Stimulated activated CD8-positive, alpha-beta memory T cell treated with anti-CD3 and anti-CD28 coated beads, Interleukin-7, amount 100 ng/mL, for 4 hours (primary cell): ENCODE measurements at places on chromosomes 6 and 20.

DNA sequence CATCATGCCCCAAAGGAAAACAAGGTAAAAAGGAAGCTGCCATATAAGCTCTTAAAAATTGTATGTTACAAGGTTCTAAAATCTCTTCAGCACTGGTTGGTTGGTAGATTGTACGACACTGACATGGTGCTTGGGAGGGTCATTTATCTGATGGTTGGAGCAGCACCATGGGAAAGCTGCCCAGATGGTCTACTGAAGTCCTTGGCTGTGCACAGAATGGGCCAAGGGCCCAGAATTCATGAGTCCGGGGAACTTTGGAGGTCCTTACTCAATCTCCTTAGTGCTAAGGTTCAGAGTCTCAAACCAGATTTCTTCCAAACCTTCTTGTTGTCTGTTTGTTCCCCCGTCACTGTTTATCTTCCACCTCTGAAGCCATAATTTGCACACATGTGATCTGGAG is 314.4 kb downstream of the ESR1 start:
- no peak for DNase-seq

DNA sequence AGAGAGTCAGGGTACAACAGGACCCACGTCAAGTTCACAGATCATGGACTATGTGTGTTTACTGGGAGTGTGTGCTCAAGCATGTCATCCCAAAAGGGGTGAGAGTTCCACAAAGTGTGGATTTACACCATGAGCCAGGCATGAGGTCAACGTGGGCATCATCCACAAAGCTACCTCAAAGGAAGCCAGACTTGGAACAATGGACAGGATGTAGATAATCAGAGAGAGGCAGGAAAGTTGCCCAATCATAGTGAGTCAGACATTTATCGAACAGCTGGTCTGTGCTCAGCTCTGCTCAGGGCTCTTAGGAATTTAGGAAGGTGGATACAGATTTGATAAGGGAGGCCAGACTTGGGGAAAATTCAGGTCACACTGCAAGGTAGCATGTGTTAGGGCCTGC is 317.2 kb upstream of the CDYL start:
- DNase-seq: no peak

- DNase-seq: no peak
These were observed 213.2 kb downstream of the TAF4 start for GRCh38 chr20:61852268-61853072.

DNA sequence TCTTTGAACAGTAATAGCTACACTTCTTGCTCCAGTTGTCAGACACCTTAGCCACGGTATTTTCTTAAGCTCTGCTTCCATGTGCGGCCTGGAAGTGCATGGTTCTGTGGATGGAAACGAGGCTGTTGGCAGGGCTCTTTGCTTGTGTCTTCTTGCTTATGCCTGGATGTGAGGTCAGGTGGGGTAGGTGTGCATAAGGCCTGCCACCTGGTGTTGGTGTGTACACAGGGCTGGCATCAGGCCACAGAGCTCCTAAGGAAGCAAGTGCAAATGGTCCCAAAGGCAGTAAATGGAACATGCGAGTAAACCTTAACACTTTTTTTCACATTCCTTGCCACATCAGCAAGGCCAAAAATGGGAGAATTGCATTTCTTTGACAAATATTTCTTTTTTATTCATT is 158.1 kb upstream of the GMDS start:
- no peak for DNase-seq

DNA sequence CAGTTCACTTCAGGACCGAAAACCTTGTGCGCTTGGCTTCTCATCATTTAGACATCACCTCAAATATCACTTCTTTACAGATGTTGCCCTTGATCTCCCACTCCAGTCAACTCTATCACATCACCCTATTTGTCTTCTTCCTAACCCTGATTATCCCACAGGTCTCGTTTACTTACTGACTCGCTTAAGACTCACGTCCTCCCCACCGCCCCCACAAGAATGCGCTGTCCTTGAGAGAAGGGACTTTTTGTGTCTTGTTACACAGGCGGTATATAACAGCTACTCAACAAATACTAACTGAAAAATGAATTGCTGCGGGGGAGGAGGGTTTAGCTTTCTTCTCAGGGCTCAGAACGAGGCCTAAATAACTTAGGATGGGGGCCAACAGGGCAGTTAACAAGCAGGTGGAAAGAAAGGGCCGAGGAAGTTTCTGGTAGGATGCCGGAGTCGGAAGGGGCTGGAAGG is 527 bp downstream of the TOMM34 start:
- peak; percentile 79 for DNase-seq

GRCh38 chr20:34369265-34369664 is 6.2 kb downstream of the ITCH start:
- DNase-seq: no peak

DNA sequence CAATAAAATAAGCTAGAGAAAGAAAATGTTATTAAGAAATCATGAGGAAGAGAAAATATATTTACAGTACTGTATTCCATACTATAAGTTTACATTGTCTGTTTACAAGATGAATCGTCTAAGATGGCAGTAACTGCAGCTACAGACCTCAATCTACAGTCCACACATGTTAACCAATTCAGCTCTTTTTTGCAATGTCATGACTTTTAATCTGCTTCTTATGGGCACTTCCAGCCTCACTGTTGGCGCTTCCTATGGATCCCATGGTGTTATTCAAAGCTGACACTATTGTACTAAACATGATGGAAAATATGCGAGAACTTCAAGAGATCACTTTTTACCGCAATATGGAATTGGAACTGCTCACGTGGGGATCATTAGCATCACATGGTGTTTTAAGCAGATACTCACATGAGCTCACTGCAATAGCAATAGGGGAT is 451.5 kb upstream of the CITED2 start:
- no peak for DNase-seq

GRCh38 chr20:50980851-50981713 is 22.5 kb downstream of the MOCS3 start:
- DNase-seq: peak; percentile 44

- DNase-seq: no peak
These were observed 106.1 kb upstream of the AKIRIN2 start for GRCh38 chr6:87808005-87808757.

DNA sequence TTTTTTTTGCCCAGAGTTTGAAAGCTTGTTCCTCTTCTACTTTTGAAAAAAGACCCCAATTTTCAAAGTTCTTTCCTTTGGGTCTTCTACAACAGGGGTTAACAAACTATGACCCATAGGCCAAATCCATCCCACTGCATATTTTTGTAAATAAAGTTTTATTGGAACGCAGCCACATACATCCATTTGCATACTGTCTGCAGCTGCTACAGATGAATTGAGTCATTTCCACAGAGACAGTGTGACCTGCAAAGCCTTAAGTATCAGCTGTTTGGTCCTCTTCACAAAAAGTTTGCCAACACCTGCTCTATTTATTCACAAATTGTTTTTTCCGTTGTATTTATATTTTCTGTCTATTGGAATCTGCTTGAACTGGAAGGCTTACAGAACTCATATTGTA is 189.2 kb downstream of the TBC1D7 start:
- DNase-seq: no peak

- DNase-seq: no peak
These were observed 112.2 kb upstream of the LAMP5 start for GRCh38 chr20:9402141-9402540.

DNA sequence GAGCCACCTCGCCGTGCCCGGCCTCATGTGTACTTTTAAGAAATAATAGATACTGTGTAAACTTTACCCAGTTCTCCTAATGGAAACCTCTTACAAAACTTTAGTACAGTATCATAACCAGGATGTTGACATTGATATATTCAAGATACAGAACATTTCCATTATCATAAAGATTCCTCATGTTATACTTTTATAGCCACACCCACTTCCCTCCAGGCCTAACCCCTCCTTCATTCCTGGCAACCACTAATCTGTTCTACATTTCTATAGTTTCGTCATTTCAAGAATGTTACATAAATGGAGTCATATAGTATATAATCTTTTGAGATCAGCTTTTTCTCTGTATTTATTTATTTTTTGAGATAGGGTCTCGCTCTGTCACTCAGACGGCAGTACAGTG is 52.6 kb upstream of the SALL4 start:
- DNase-seq: no peak

DNA sequence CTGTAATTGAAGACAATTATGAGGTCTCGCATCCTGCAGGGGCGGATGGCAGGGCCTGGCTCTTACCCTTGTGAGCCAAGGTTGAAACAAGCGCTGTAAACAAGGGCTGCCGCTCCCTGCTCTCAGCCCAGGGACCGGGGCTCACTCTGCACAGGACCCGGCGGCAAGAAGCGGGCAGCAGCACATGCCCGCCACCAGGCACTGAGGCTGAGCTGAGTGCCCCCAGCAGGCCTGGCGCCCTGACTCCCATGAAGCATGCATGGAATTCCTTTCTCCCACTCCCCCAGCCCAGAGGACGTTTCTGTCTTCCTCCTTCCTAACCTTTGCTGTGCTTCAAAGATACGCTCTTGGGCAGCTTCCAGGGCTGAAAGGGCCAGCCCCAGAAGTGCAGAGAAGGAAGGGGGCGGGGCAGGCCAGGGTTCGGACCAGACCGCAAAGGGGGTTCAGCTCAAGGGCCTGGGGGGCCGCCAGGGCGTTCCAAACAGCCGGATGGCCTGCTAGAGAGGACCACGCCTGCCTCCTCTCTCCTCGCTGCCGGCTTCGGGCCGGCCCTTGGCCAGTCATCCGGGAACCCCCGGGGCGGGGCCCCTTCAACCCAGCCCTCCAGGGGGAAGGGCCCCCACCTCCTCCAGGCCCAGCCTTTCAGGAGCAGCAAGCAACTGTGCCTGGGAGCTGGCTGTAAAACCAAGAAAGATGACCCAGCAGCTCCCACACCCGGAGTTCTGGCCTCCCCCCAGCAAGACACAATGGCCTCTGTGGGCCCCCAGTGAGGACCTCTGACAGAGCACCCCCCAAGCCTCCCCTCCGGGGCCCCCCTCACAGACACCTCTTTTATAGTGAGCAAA is 109.9 kb downstream of the NOL4L start:
- no peak for DNase-seq

DNA sequence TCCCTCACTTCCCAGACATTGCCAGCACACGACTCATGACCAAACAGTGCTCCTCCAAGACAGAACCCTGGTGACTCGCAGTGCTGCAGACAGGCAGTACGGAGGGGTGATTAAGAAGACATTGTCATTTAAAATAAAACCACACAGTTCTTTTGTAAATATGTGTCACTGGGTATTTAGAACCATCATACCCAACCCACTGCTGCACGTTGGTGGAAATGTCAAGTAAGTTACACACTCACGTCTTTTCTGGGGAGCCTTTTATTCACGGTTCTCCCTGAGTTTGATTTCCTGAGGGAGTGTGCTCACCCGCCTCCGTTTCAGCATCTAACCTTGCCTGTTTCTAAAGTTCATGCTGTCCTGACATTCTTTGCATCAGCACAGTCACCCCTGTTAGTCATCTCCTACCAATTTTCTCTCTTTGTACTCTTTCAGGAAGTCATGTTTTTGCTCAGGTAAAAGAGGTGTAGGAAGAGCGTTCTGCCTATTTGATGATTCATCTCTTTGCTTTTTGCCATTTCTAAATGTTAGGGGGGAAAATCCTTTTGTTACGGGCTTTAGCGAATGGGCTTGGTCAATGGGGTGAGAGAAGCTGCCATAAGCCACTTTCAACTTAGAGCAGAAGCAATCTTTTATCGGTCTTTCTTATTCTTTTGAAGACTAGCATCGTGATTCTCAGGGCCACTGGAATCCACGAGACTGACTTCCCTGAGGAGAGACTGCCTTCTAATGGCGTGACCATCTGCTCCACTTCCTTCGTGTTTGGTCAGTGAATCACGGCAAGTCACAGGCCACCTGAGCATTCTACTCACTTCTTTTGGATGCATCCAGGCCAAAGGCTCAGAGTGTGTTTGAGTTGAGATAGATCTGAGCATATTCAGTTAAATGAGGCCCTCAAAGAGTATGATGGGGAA is 512.8 kb upstream of the JARID2 start:
- peak; percentile 55 for DNase-seq

DNA sequence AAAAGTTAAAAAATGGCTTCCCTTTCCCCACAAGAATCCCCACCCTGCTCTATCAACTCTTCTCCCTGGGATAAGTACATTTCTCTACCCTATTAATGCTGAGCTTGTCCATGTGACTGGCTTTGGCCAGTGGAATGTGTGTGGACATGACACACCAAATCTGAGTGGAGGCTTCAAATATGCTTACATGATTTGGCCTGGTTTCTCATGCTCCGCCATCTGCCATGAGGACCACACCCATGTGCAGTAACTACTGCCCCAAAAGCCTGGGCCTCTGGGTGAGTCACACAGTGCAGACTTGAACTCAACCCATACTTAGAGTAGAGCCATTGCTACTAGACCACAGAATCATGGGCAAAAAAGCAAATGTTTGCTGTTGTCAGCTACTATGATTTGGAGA is 65.4 kb downstream of the PRND start:
- DNase-seq: no peak

DNA sequence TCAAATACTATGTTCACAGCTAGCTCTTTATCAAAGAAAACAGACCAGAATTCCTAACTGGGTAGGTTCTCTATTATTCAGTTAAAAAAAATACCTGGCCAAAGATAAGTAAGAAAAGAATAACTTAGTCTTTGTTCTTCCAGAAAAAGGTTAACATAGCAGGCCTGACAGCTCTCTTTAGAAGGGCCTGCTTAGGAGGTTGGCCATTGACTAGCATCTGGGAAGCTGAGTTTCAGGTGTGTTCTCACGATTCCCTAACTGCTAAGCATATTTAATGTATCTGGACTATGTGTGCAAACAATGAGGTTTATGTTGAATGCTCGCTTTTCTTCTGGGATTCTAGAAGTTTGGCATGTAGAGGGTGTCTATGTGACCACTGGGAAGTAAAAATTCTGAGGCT is 618.9 kb downstream of the HACE1 start:
- no peak for DNase-seq

GRCh38 chr6:137978252-137978896 is 111.3 kb downstream of the TNFAIP3 start:
- no peak for DNase-seq

DNA sequence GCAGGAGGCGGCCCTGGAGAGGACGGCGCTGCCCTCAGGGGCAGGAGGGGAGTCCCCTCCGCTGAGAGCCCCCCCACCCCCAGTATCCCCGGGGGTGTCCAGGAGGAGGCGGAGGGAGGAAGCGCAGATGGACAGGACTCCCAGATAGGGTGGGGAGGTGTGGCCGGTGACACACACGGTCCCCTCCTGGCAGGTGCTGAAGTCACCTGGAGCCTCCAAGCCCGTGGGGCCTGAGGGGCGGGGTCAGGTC is 1.4 kb downstream of the STMN3 start:
- DNase-seq: no peak

DNA sequence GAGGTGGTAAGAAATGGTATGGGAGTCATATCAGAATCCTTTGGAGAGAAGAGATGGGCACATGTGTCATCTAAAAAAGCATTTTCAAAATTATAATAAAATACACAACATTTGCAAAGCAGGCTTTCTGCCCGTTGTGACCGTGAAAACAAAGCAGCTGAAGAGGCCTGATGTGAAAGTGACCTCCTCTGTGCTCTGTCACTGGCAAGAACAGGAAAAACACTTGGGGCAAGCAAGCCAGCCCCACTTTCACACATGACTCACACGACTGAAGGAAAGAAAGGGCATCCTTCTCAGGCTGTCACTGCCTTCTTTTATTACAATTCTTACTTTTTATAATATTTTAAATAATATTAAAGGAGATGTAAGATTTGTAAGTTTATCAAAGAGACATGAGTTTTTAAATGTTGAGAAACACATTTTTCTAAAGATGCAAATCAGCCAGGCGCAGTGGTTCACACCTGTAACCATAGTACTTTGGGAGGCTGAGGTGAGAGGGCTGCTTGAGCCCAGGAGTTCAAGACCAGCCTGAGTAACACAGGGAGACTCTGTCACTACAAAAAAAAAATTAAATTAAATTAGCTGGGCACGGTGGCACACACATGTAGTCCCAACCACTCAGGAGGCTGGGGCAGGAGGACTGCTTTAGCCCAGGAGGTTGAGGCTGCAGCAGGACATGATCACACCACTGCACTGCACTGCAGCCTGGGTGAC is 143.7 kb downstream of the BTBD9 start:
- DNase-seq: no peak
